ENCODE measurements at places on chromosomes 16 and 17.

DNA sequence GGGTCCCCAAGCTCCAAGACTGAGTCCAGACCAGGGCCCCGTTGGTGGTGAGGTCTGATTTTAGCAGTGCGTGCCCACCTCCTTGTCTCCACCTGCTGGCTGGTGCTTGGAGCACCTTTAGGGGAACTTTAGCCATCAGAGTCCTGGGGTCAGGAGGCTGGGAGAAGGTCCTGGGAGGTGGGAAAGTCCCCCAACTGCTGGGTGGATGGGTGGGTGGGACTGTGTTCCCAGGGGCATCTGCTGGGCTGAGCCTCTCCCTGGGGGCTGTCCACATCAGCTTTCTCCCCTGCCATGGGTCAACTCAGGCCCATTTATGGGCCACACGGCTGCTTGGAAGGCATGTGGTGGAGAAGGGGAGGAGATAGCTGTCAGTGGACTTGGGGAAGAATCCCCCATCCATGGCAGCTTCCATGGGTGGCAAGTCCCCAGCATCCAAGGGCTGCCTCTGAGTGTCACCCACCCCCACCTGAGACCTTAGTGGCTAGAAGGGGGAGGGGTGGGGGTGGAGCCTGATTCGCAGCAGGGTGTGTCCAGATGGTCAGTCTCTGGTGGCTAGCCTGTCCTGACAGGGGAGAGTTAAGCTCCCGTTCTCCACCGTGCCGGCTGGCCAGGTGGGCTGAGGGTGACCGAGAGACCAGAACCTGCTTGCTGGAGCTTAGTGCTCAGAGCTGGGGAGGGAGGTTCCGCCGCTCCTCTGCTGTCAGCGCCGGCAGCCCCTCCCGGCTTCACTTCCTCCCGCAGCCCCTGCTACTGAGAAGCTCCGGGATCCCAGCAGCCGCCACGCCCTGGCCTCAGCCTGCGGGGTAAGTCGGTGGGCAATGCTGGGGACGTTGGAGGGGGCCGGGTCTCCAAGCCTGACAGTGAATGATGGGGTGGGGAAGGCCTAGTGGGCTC, at the start of gene TRPV2:
TRPV2 (plus strand) TSS at position 541 of the 894 bp plus-strand sequence. CDS start 2,098 bp downstream, outside the sequence.
- DNase-seq, result peak; percentile 76

- no peak for DNase-seq
These were observed 33.3 kb downstream of the SLC38A8 start for GRCh38 chr16:84009282-84009681.

GRCh38 chr17:56292578-56292977, 139.3 kb downstream of the ANKFN1 start:
- no peak for DNase-seq

GRCh38 chr17:57761887-57762286, 16.8 kb upstream of the CCDC182 start:
- no peak for DNase-seq

DNA sequence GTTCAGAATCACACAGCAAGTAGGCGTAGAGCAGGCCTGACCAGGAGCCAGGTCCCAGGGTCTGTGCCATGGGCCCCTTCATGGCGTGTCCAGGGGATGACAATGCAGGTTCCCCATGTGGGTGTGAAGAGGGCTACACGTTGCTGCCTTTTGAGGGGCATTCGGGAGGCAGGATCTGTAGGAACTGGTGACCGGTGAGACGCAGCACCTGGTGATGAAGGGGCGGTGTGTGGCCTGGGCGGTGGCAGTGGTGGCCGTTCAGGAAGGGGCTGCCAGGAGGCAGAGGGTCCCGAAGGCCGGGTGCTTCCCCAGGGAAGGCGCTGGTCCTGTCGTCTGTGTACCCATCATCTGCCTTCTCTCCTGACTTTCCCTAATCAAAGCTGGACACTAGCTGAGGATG, 34.6 kb downstream of the ZNF750 start:
- DNase-seq, result no peak

DNA sequence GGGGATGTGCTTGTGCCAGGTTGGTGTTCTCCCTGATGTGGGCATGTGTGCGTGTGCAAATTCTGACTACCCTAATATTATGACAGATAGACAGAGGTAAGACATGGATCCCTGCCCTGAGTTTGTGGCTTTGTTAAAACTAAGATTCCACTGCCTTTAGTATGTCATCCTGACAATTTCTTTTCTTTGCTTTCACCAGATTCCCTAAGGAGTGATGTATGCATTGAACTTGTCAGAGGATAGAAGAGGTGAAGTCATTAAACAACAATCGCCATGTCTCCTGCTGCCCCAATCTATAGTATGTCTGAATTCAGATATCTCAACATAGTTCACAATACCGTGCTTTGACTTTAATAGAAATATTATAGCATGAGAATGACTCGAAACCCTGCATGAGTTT, 137.1 kb upstream of the ELAC2 start:
- no peak for DNase-seq

DNA sequence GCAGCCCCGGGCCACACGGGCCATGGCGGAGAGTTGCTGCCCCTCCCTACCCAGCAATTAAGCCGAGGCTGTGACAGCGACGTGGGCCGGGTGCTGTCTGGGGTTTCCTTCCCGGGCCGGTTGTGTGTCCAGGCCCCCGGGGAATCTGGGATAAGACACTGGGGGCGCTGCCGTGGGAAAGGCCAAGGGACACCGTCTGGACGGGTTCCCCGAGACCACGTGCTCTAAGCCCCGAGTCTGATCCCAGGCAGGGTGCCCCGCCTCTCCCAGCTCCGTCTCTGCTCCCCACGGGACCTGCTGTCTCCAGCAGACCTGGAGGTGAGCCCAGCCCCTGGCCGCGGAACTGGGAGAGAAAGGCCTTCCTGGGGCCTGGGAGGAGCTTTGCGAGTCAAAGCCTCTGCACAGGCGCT, 92.2 kb downstream of the IRX3 start:
- no peak for DNase-seq

DNA sequence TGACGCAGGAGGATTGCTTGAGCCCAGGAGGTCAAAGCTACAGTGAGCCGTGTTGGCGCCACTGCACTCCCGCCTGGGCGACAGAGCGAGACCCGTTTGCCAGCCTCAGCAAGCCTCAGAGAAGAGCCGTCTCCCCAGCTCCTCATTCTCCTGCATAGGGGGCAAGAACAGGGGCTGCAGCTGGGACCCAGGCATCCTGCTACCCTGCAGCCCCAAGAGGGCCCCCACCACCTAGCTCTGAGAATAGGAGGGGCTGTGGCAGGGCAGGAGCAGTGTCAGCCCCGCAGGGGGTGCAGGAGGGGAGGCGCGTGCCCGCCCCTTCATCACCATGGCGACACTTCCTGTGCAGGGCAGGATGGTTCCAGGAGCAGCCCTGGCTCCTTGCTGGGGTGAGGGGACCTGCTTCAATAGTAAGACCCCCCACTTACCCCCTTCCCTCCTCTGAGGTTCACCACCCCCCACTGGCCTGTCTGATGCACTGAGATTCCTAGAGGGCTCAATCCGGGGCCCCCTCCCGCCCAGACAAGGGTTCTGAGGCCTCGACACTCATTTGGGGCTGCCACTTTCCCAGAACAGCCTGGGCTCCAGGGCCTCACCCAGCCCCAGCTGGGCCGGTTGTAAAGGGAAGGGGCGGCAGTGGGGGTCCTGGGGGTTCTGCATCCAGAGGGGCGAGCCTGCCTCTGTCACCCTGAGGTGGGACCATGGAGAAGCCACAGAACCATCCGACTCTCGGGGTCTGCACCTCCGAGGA, 20.2 kb downstream of the VASN start:
- DNase-seq, result no peak

GRCh38 chr16:64964126-64964540, 157.7 kb downstream of the CDH11 start:
- no peak for DNase-seq

DNA sequence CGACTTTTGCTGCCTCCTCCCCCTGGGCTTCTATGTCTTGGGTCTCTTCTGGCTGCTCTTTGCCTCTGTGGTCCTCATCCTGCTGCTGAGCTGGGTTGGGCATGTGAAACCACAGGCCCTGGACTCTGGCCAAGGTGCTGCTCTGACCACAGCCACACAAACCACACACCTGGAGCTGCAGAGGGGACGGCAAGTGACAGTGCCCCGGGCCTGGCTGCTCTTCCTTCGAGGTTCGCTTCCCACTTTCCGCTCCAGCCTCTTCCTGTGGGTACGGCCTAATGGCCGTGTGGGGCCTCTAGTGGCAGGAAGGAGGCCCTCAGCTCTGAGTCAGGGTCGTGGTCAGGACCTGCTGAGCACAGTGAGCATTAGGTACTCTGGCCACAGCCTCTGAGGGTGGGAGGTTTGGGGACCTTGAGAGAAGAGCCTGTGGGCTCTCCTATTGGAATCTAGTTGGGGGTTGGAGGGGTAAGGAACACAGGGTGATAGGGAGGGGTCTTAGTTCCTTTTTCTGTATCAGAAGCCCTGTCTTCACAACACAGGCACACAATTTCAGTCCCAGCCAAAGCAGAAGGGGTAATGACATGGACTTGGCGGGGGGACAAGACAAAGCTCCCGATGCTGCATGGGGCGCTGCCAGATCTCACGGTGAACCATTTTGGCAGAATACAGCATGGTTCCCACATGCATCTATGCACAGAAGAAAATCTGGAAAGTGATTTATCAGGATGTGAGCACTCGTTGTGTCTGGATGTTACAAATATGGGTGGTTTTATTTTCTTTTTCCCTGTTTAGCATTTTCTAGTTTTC, 2.3 kb downstream of the GP1BA start:
- peak; percentile 69 for DNase-seq

GRCh38 chr16:78484509-78485058, 385.1 kb downstream of the WWOX start:
- DNase-seq, result no peak

- DNase-seq, result peak; percentile 35
These were observed 34.0 kb upstream of the NLK start for GRCh38 chr17:28008513-28008912.

All from suppressor macrophage (primary cell).